Stimulated activated CD4-positive, alpha-beta T cell treated with anti-CD3 and anti-CD28 coated beads, Interleukin-1b, Interleukin-23, amount 100 ng/mL, for 1 hour (primary cell): ENCODE measurements at places on chromosomes 12 and 14.
A peak's percentile ranks its signal among the peaks of the same experiment; 100 is the strongest.

DNA sequence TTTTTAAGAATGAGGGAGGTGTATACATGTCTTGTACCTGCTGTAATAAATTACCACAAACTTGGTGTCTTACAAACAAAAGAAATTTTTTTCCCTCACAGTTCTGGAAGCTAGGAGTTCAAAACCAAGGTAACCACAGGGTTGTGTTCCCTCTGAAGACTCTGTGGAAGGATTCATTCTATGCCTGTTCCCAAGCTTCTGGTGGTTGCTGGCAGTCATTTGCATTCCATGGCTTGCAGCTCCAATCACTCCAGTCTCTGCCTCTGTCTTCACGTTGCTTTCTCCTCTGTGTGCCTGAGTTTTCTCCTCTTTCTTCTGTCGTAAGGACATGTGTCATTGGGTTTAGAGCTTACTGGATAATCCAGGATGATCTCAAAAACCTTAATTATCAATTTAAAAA is 15.4 kb upstream of the ZNF641 start:
- no peak for DNase-seq

DNA sequence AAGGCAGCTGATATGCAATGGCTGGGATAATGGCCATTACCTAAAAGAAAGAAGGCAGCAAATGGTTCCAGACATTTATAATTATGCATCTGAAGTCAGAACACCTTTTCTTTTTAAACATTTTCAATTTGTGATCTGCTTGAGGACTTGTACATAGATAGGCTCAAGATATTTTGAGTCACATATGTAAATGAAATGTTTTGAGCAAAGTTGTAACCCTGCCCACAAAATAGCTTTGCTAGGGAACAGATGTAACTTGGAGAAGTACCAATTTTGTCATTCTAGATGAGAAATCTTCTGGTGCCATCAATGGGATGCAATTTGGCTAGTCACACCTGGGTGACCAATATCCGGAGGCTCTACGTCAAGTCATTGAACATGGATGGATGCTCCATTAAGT is 123.1 kb downstream of the FLRT2 start:
- no peak for DNase-seq

DNA sequence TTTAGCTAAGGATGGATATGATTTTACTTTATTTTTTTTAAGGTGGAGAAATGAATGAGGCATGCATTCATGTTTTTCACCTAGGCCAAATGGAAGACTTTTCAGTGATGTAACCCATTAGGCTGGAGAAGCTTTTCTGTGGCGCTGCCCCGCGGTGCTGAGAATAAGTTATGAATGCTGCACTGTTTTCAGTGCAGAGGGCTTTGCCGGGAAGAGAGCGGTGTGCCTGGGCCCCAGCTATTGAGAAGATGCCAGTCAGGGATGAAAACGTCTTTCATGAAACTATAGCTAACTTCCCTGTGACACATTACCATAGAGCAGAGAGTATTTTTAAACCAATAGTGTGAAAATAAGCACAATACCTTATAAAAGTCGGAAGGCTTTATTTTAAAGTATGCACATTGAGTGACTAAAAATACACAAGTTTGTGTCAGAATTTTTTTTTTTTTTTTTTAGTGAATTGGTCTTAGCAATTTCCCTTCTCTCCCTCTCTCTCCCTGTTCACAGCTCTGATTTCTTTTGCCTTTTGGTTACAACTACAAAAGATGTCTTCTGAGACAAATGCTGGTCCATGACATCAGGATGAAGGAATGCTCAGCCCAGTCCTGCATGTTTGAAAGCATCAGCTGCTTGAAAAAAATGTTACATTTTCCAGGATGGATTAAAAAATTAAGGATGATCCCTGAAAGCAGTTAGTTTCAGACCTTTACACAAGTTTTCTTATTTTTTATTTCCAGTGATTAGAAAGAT is 48.3 kb downstream of the NPAS3 start:
- DNase-seq = no peak

DNA sequence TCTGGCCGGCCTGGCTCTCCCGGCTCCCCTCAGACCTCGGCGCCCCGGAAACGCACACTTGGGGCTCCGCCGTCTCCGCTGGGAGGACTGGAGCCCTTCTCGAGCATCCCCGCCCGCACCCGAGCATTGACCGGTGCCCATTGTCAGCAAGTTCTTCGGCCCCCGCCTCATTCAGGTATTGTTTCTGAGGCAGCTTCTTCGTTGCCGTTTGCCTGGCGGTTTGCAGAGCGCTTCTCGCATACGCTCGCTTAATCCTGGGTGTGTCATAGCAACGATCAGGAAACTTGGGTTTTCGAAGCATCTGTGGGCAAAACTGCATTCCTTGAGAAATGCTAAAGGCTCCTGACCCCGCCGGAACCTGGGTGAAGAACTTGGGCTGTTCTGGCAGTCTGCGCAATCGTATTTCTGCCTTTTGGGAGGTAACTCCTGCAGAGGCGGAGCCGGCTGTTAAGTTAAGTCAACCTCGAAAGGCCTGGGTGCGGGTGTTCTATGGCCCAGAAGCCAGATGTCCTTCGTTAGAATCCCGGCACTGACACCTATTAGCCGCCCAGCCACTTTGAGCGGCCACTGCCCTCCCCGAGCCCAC is 518 bp downstream of the GSKIP start:
- peak; percentile 8 for DNase-seq
